CD4-positive, alpha-beta T cell treated with Interferon gamma for 1 hour (primary cell): ENCODE measurements at places on chromosomes 3 and 15.

- DNase-seq, result no peak
These were observed 10.4 kb downstream of the PTPRG start for GRCh38 chr3:61571516-61572336.

- no peak for DNase-seq
These were observed 1.0 kb downstream of the COPS2 start for GRCh38 chr15:49154359-49154758.

- DNase-seq, result no peak
These were observed 70.7 kb upstream of the KCNMB2 start for GRCh38 chr3:178465260-178466180.

DNA sequence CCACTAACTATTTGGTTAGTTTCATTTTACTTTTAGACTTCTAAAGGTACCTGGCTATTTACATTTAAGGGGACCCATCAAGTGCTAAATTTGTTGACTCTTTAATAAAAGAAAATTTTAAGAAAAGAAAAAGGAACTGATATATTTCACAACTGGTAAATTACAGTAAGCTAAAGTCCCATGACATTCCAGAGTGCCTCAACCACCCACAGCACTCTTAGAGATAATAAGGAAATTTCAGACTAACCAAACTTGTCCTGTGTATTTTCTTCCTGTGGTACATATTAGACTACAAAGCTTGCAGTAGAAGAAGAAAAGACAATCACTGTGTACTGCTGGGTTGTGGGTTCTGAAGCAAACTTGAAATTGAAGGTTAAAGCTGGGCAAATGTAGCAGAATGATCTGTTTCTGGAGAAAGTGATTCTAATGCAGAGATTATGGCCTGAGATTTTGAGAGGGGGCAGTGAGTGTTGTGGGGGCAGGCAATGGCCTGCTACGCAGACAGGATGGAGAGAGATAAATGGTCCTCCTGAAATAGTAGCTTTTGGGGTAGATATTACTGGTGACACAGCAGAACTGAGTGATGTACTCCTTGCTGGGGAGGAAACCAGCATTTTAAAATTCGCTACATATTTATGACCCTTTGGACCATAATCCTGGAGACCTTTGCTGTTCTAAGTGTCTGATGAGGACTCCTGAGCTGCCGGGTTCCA lies 24.5 kb upstream of the MFSD1 start:
- no peak for DNase-seq

DNA sequence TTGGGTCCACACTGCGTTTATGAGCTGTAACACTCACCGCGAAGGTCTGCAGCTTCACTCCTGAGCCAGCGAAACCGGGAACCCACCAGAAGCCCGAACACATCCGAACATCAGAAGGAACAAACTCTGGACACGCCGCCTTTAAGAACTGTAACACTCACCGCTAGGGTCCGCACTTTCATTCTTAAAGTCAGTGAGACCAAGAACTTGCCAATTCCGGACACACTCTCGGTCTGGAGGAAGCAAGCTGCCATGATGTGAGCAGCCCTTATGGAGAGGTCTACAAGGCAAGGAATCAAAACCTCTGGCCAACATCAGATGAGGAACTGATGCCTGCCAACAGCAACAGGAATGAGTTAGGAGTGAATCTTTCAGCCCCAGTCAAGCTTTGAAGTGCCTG lies 62.9 kb downstream of the SLC28A2 start:
- no peak for DNase-seq

GRCh38 chr3:124092811-124093210 lies 100.9 kb upstream of the ROPN1 start:
- DNase-seq, result no peak

- DNase-seq, result no peak
These were observed 155.8 kb downstream of the NR1D2 start for GRCh38 chr3:24100696-24101402.

- DNase-seq, result peak; percentile 3
These were observed 214.9 kb downstream of the TCF12 start for GRCh38 chr15:57133127-57133968.

- no peak for DNase-seq
These were observed 40.2 kb downstream of the PPM1L start for GRCh38 chr3:160796089-160796812.

- DNase-seq, result no peak
These were observed 14.6 kb downstream of the GABPB1 start for GRCh38 chr15:50340416-50340815.

DNA sequence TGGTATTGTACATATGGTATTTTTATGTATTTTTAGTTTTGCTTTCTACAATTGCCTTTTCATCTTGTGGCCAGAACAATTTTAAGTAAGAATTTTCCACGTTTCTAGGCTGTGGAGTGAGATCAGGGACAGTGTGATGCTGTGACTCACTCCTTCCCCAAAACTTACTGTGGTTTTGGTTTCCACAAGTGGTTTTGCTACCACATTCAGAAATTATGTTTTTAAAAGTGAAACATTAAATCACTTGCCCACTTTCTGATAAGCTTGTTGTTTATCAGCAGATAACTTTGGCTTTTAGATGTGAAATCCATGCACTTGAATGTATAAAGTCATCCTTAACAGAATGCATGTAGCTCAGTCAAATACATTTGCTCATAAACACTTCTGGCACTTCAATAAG lies 192.2 kb upstream of the THRB start:
- DNase-seq, result no peak

GRCh38 chr3:40680685-40681657 lies 156.2 kb downstream of the ZNF621 start:
- DNase-seq, result no peak

DNA sequence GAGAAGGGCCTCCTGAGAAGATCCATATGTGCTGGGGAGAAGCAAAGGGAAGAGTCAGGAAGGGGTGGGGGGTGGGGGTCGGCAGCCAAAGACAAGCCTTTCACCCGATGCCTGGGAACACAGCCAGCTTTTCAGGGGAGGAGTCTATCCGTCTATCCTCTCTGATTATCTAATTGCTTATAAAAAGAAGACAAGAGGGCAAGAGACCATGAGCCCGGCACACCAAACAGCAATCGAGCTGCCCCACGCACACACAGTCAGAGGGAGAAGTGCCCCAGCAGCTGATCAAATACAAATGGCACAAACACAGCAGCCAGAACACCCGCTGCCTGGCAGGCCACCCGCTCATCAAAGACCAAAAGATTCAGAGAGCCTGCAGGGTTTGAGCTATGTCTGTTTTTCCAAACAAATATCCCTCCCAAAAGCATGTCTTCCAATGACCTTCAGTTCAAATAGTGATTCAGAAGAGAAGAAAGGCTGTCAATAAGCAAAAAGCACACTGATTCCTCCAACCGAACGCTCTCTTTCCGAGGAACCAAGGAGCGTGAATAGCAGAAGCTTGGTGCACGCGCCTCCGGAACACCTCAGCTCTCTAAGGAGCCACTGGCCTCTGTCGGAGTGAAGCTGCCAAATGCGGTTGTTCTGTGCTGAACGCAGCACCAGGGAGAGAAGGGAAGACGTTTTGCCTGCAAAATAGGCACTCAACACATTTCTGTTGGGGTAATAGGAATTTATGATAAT lies 419.2 kb downstream of the OCA2 start:
- DNase-seq, result no peak

GRCh38 chr3:159252274-159252673 lies 450.4 kb downstream of the MFSD1 start:
- DNase-seq, result no peak

GRCh38 chr3:127457094-127457475 lies 133.4 kb downstream of the TPRA1 start:
- DNase-seq, result no peak

- DNase-seq, result no peak
These were observed 28.6 kb downstream of the FAM98B start for GRCh38 chr15:38482572-38482971.

- DNase-seq, result no peak
These were observed 28.8 kb downstream of the TMED3 start for GRCh38 chr15:79339588-79340314.

DNA sequence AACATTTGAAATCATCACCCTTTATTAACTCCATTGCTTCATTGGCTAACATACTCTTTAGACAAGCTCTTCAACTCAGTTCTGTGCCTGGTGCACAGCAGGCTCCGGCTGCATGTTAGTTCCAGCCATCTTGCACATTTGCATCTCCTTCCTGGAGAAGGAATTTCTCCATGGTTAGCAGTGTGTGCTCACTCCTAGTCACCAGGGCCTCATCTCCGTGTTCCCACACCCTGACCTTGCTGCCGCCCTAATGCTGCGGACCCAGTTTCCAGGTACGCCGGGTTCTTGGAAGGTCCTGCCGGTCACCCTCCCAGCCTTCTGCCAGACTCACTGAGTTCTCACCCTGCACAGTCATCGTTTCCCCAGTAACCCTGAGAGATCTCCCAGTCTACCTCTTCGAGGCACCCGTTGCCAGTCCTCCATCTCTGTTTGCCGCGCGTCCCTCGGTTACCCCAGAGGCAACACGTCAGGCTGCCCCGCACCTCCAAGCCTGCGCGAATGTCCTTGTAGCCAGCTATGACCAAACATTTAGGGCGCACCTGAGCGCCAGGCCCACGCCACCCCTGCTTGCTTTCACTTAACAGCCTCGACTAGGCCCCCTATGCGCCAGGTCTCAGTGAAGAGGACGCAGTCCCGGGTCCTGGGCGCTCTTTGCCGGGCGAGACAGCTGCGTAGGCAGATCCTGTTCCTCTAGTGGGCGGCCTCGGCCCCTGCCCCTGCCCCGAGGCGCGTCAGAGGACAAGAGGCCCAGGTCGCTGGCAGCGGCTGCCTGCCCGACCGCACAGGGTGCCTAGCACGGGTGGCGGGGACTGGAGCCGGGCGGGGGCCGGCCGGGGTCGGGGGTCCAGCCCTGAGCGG lies 747 bp upstream of the ZNF592 start:
- peak; percentile 78 for DNase-seq

DNA sequence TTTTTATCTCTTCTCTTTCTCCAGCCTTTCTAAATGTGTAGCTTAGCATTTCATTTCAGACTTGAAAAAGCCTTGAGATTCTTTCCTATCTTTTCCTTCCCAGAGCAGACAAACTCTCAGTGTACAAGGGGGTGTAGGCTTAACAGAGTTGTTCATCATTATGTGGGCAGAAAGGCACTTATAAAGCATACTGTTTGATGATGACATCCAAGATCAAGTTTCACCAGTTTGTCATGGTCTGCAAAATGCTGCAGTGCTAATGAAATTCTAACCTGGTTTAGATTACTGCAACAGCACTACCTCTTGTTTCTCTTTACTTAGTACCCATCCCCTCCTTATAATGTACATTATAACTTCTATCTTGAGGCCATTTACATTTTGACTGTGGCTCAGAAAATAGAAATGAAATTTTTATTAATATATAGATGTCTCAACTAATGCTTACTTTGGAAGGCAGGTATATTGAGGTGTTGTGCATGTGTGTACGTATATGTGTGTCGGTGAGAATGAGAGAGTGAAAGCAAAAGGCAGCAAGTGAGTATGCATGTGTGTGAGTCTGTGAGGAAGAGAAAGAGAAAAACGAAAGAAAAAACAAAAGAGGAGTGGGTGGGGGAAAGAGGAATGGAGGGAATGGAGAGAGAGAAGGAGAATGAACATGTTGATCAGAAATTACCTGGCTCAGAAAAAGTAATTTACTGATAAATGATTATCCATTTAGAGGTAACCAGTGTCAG lies 1043.6 kb downstream of the TUSC7 start:
- DNase-seq, result no peak

DNA sequence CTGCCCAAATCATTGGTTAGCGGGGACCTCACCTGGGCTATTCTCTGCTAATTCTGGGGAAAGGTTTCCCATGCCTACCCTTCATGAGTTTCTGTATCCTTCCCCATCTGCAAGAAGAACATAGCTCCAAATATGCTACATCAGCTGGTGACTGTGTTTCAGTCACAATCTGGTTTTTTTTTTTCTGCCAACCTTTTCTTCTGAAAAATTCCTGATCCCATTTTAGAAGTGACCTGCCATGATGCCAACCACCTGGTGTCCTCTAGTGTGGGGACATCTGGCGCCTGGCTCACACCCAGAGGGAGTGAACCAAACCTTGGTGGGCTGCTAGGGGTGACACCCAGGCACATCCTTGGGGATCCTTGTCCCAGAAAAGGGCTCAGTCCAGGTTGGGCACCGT lies 76.1 kb downstream of the CHRD start:
- DNase-seq, result no peak
